ENCODE measurements at places on chromosomes 2 and 18.

GRCh38 chr2:33167622-33168245 lies 221.0 kb downstream of the LTBP1 start:
- no peak for DNase-seq

- DNase-seq = no peak
Measured at GRCh38 chr2:234674781-234675201, 177.9 kb upstream of the ARL4C start.

GRCh38 chr2:43300781-43301583 lies 74.6 kb upstream of the ZFP36L2 start:
- DNase-seq = no peak

DNA sequence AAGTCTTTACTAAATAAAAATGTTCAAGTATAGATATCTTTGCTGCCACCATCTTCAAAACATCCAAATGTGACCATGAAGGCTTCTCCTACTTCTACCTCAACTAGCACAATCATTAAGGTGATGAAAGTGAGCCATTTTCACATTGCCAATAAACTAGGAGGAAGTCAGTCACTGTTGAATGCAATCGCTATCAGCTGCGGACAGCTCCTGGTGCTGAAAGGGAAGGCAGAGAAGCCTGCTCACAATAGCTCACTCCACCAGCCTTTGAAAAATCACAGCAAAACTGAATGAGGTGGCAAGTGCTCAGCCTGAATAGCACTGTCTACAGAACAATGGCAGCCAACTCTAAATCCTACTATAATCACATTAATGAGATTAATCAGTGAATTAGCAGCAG lies 2.2 kb downstream of the MYT1L start:
- DNase-seq = peak; percentile 4

- DNase-seq = no peak
Measured at GRCh38 chr2:119721462-119721861, 38.3 kb upstream of the PTPN4 start.

DNA sequence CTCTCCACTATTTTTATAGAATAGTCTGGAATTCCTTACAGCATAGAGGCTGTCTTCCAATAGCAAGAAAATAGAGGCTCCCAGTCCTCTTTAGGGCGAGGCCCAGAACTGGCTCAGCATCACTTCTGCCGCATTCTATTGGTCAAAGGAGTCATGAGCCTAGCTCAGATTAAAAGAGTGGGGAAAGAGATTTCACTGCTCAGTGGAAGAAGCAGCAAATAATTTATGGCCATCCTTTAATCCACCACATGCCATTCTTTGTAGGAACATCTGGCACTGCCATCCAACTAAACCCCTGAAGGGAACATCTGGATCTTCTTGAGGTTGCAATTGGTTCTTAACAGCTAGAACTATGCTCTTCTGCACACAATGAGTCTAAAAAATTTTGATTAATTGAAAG lies 43.4 kb upstream of the NEUROD1 start:
- DNase-seq = no peak

GRCh38 chr2:239130041-239130440 lies 270.8 kb downstream of the HDAC4 start:
- no peak for DNase-seq

DNA sequence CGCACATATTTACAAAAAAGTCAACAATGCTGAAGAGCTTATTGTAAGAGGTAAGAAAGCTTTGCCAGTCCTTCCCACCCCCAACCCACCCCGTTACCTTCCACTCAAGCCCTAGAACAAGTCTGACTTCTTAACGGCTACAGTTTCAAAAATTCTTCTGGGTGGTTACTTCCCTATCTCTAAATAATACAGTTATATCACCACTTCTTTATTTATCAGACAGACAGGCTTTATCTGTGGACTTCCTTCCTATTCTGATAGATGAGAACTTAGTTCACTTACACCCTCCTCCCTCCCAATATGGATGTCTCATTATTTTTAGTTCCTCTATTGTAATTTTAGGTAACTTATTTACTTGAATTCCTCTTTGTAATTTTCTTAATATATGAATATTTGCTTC lies 26.7 kb upstream of the ACTR3 start:
- DNase-seq = peak; percentile 82

DNA sequence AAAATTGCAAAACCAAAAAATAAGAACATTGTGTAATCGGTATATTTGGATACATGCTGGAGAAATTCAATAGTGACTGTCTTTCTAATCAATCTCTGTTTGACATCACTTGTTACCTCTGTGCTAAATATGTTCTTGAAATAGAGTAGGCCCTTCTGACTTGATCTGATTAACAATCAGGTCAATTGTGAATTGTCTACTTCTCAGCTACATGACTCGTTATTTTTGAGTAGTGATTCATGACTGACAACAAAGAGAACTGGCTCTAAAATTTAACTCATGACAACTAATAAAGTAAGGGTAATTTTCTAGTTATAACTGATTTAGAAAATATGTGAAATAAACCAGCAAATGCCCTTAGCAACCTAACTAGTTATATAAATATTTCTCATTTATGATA lies 312.1 kb downstream of the TMX3 start:
- DNase-seq = no peak

DNA sequence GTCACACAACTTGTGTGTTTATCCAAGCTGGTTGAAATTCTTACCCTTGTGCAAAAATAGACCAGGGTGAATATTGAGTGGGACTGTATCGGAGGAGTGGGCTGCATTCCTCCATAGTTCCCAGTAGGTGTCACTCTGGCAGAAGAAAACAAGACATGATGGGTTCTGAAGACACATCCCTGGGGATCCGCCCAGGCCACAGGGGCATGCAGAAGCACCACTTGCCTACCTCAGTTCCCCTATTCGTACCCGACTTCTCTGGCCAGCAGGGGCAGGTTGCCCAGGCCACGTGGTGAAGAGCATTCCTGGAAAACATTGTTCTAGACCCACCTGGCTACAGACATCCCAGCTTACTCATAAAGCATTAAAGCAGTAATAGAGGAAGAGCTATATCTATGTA lies 168.2 kb downstream of the FAM210A start:
- DNase-seq = peak; percentile 65

- DNase-seq = no peak
Measured at GRCh38 chr2:120999377-121000097, 263.9 kb downstream of the GLI2 start.

GRCh38 chr2:173924285-173924684 lies 40.9 kb downstream of the SP3 start:
- DNase-seq = no peak

DNA sequence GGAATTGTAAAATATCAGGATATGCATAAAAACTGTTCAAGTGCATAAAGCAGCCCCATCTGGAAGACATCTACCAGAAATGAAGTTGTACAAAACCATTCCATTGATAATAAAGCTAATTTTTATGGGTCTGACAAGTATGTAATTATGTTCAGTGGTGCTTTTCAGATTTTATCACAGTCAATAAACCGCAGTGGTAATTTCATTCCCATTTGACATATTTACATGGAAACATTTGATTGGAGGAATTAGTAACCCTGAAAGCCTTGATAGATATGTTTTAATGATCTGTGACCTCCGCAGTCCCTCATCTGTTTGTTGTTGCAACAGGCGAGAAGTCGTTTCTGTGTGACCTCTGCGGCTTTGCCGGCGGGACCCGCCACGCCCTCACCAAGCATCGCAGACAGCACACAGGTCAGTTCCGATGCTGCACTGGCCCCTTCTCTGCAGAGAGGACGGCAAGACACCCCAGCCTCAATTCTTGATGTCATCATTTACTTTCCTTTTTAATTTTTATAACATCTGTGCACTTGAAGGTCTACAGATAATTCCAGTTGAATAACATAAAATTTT lies 283.1 kb downstream of the ZNF407 start:
- no peak for DNase-seq

DNA sequence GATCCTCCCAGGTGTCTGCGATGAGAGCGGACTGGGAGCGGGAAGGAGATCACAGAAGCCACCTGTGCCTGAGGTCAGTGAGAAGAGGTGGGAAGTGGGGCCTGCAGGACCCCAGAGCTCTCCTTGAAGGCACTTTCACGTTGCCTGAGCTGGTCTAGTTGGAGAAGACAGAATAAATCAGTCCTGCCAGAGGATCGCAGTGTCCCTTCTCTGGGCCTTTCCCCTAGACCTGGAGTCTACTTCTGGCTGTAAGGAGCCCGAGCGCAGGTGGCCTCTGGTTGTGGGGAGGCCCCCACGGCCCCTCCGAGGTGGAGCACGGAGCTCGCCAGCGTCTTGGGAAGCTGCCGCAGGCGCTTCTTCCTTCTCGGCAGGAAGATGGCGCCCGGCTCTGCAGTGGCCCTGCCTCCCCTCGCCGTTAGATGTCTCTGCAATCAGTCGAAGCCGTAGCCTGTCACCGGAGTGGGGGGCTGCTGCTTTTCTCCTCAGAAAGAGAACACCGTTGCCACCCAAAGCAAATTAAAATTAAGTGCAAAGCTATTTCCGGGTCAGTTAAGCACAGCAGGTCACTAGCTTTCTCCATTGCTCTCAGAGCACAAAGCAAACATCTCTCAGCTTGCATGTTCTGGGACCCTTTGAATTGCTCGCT lies 212.0 kb upstream of the MYT1L start:
- no peak for DNase-seq

DNA sequence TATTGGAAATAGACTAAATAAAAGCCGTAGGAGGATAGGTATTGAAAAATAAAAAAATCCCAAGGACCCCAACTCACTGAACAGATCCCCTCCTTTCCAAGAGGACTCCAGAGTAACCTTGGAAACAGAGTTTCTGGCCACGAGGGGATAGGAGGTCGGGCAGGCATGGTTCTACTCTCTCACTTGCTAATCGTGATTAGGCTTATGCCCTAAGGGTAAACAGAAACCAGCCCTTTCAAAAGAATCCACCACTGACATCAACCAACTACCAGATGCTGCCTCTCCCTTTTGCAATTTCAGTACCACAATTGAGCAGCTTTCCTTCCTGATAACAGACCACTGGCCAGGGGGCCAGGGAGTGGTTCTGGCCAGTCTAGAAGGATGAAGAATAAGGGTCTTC lies 477.8 kb downstream of the EIPR1 start:
- no peak for DNase-seq

- peak; percentile 20 for DNase-seq
Measured at GRCh38 chr18:62717169-62717924, 2.0 kb downstream of the PHLPP1 start.

DNA sequence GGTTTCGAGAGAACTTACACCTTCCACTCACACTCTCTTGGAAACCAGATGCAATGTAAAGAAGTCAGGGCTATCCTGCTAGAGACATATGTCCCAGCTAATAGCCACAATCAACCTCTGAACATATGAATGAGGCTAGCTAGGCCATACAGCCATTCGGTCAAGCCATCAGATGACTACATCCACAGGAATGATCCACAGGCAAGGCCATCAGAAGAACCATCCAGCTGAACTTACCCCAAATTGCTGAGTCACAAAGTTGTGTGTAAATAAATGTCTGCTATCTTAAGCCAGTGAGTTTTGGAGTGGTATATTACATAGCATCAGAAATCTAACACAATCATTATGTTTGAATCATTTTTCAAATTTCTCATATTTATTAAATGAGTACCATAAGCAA lies 5.2 kb upstream of the SPAST start:
- DNase-seq = no peak

- no peak for DNase-seq
Measured at GRCh38 chr2:186966015-186966414, 117.0 kb upstream of the ZSWIM2 start.

GRCh38 chr2:207284556-207285472 lies 119.1 kb upstream of the KLF7 start:
- DNase-seq = no peak

GRCh38 chr2:207215308-207215707 lies 49.6 kb upstream of the KLF7 start:
- no peak for DNase-seq

DNA sequence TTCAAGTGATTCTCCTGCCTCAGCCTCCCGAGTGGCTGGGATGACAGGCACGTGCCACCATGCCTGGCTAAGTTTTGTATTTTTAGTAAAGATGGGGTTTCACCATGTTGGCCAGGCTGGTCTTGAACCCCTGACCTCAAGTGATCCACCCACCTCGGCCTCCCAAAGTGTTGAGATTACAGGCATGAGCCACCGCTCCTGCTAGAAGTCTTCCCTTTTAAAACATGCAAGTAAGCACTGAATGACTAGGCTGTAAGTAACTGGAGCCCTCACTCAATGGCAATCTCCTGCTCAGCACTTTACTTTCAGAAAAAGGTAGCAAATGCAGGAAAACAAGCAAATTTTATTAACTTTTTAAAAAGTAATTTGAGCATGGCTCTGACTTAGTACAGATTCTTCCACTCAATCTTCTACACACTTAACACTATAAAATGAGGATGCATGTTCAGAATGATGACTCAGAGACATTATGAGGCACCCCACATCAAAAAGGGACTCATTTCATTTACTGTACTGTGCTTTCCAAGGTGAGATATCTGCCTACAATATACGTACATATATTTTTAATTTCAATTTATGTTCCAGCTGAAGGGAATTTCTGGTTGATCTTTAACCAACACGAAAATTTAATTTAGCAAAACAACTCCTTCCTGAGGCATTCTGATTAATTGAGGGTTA lies 6.6 kb upstream of the NCK2 start:
- DNase-seq = no peak

DNA sequence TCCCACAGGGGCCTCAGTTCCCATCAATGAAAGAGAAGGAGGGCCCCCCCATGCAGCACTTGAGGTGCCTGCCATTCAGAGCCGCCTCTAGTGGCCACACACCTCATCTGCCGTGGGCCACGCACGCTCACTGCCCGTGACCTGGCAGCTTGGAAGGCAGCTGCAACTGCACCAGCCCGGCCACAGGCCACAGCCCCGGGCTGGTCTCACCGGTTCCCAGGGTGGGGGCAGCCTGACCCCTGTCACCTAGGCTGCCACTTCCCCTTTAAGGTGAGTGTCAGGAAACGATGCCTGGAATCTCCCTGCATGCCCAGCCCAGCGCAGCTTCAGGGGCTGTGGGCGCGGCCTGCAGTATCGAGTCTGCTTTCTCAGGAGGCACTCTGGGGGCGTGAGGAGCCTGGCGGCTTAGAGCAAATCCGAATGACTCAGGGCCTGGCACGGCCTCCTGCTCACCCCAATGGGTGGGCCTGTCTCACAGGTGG lies 2.6 kb downstream of the MAB21L4 start:
- DNase-seq = no peak

DNA sequence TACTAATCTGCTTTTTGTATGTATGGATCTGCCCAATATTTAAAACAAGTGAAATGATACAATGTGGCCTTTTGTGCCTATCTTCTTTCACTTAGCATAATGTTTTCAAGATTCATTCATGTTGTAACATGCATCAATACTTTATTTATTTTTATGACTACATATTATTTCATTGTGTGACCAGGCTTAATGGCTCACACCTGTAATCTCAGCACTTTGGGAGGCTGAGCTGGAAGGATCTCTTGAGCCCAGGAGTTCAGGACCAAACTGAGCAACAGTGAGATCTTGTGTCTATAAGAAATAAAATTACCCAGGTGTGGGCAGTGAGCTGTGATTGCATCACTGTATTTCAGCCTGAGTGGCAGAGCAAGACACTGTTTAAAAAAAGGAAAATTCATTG lies 33.2 kb downstream of the SPOPL start:
- DNase-seq = no peak

Measured in suppressor macrophage (primary cell).